Hematopoietic multipotent progenitor cell treated with erythropoietin and hydrocortisone succinate and interleukin-3 and kit ligand, for 8 days (in vitro differentiated cells): ENCODE measurements at places on chromosomes 13 and 19.
A peak's percentile ranks its signal among the peaks of the same experiment; 100 is the strongest.

DNA sequence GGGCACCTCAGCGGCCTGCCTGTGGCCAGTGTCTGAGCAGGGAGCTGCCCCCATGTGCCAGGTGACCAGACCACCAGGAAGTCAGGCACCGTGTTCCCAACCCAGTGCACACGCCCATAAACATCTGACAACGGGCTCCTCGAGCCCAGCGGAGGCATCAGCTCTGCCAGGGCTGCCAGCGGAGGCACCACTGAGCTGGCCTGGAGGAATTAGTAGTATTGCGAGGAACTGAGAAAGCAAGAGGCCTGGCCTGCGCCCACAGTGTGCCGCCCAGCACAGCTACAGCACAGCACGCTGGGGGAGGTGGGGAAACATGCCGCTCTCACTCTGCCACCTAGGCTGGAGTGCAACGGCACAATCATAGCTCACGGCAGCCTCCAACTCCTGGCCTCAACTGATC, 44.6 kb downstream of the ANKRD27 start:
- DNase-seq: peak; percentile 62

DNA sequence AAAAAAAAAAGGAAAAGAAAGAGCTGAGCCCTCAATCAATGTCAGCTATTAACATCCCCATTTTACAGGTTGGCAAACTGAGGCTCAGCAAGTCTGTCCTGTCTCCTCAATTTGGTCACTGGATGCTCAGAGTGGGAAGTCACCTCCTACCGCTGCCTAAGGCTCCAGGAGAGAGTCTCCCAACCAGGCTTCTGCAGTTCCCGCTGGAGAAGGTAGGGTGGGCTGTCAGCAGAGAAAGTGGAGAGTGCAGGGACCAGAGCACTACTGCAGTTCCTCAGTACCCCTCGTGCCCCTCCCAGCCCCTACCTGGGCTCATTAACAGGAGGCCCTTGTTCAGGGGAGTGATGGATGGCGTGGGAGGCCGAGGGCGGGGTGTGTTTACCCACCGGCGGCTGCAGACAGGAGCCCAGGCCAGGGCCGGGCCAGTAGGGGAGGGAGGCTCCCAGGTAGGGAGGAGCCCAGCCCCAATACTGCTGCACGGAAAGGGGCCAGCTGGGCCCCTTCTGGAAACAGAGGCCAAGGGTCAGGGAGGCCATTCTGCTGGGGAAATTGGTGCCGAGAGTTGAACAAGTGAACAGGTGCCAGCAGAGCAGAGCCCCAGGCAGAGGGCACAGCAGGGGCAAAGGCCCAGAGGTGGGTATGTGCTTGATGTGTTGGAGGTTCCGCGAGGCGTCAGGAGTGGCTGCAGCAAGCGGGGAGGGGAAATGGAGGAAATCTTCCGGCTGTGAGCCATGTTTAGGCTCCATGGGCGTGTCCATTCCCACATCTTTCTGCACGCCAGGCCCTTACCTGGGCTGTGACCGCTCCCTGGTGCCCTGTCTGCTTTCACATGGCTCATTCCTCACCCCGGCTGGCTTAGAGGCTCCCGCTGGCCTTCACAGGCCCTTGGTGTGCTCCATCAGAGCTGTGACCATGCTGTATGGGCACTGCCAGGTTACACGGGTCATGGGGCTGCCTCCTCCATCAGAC, 7.6 kb upstream of the COMP start:
- DNase-seq: no peak

DNA sequence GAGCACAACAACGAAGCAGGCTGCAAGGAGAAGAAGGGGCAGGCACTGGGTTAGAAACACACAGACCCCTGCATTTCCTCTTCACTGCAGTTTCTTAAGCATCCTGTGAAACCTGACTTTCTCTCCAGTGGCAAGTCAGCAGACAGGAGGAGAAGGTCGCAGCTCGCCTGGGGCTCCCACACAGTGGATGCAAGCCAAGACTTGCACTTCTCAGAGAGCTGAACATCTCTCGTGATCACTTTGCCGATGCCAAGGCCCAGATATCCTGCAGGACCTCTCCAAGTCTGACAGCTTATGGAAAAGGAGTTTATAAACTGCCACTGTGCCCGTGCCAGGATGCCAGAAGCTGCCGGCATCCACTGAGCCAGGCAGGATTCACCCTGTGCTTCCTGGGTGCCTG, 18.4 kb downstream of the TMEM272 start:
- no peak for DNase-seq

DNA sequence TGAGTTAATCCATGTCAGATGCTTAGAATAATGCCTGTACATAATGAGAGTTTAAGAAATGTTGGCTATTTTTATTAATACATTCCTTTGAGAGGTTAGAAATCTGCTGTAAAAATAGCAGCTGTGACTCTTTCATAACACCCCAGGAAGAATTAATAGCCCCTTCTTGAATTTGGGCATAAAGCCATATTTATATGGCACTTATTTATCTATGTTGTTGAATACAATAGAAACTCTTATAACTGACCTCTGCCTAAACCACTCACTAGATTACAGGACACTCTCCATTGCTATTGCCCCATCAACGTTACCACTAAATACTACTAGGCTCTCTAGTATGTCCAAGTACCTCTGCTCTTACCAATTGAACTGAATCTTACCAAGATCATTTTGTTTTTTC, 16.3 kb downstream of the NEK5 start:
- DNase-seq: no peak

- DNase-seq: no peak
Observed at GRCh38 chr13:76314495-76314894, 571.7 kb downstream of the KCTD12 start.

GRCh38 chr13:40125336-40125735, 469.9 kb downstream of the COG6 start:
- no peak for DNase-seq
